ENCODE measurements at places on chromosomes 2 and 18.
A peak's percentile ranks its signal among the peaks of the same experiment; 100 is the strongest.

GRCh38 chr2:65435625-65436168 is 3.3 kb upstream of the SPRED2 start:
- peak; percentile 63 for DNase-seq

- DNase-seq, result no peak
Observed at GRCh38 chr18:6103741-6104140, 208.4 kb upstream of the TMEM200C start.

DNA sequence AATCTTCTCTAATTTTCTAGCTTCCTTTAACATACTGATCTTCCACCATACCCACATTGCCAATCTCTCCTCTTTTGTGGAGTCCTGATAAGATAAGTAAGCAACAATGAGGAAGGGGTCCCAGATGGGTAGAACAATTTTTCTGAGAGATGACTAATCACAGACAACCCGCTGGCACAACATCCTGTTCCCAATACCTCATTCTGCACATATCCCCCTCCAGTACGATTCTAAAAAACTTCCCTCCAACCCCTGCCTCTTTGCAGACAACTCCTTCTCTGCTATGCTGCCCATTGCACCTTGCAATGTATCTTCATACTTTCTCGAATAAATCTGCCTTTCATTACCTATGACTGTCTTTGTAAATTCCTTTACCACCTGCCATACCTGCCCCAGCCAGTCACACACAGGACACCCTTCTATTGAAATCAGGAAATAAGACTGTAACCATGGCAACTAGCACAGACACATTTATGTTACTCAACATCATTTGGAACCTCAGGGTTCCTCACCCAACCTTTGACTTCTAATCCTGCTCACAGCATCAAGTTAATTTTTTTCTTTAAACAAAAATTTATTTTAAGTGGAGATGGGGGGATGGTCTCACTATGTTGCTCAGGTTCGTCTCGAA is 7.4 kb upstream of the EXOC6B start:
- DNase-seq, result no peak

- no peak for DNase-seq
Observed at GRCh38 chr2:233346376-233346775, 7.9 kb upstream of the DGKD start.

GRCh38 chr2:174632841-174633622 is 35.4 kb upstream of the WIPF1 start:
- no peak for DNase-seq

DNA sequence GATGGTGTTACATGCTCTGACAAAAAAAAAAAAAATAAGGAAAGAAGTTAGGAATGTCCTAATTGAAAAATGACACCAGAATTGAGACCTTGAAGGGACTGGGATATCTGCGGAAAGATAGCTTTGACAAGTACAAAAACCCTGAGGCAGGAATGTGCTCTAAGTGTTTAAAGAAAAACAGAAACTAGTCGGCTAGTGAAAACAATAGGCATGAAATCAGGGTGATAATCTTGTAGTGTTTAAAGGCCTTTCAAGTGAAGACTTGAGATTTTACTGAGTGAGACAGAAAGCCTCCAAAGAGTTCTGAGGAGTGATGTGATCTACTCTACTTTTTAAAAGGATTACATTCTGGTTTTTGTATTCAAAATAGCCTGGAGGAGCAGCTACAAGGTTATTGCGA is 107.4 kb downstream of the COBLL1 start:
- no peak for DNase-seq

GRCh38 chr2:37427241-37427640 is 82.8 kb downstream of the QPCT start:
- no peak for DNase-seq

- DNase-seq, result no peak
Observed at GRCh38 chr2:111061191-111061590, 59.5 kb upstream of the BCL2L11 start.

DNA sequence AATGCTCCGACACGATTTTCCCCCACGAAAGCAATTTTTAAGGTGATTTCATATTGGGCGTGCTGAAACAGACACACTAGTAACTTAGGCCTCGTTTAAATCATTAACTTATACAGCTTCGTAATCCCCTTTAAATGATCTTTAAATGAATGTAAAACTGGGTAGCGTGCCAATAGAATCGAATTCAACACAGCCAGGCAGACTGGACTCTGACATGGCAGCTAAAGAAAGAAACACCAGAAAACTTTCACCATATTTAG is 2.4 kb upstream of the ID2 start:
- peak; percentile 63 for DNase-seq

DNA sequence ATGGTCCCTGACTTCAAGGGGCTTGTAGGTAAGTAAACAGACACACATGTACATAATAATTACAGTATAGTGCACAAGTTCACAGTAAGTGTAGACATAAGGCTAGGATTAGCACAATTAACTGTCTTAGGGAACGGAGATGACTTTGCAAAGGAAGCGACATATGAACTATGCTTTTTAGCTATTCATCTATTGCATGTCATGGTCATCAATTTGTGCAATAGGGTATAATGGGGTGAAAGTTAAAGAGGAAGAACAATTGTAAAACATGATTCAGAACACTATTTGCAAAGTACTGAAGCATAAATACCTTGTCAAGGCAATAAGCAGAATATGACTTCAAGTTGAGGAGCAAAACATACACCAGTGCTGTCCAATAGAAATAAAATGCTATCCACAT is 112.3 kb upstream of the SLC8A1 start:
- DNase-seq, result no peak

All from NCI-H1092 treated with DMSO at 0.1 percent for 48 hours (cell line).